Sciatic nerve (tissue), 2 donors: ENCODE measurements at places on chromosomes 11 and 22. TPM values are rescaled to one million over a fixed set of nuclear protein-coding genes. Genes with fewer than 3 reads are reported as not detected.

JOSD1 gene
- total RNA-seq: 54.6 TPM

KCNK7 gene
- 1.5 TPM for total RNA-seq

KCNJ1 gene
- total RNA-seq: 0.13 TPM

PGA5 gene
- not detected for total RNA-seq

OR52I2 gene
- not detected for total RNA-seq

PDE3B gene
- total RNA-seq: 7.8 TPM

MAP6 gene
- 10.7 TPM for total RNA-seq

SLC25A18 gene
- 0.53 TPM for total RNA-seq
